Cardiac fibroblast (primary cell): ENCODE measurements at places on chromosomes 3 and 15.

GRCh38 chr3:63067999-63068645 lies 192.9 kb upstream of the CADPS start:
- peak; percentile 55 for DNase-seq

- no peak for DNase-seq
Observed at GRCh38 chr15:80629355-80629754, 65.8 kb upstream of the ABHD17C start.

- DNase-seq: peak; percentile 41
Observed at GRCh38 chr15:91473894-91474545, 374.0 kb downstream of the SV2B start.

GRCh38 chr3:16516695-16517481 lies 3.4 kb upstream of the RFTN1 start:
- DNase-seq: peak; percentile 72

- DNase-seq: no peak
Observed at GRCh38 chr3:193992425-193993037, 143.4 kb upstream of the HES1 start.
